ENCODE measurements at places on chromosomes 12 and 14. TPM values are rescaled to one million over a fixed set of nuclear protein-coding genes. Genes with fewer than 3 reads are reported as not detected.

GRCh38 chr12:92107094-92107493, 38.6 kb downstream of the BTG1 start:
- H3K36me3 ChIP-seq: no peaks in the 10 kb centered on the region
- no peaks in the 10 kb centered on the region for H3K4me1 ChIP-seq
- H3K27me3 ChIP-seq: no peaks in the 10 kb centered on the region
- H3K4me3 ChIP-seq: no peak overlapping the region
- no peak for DNase-seq

DNA sequence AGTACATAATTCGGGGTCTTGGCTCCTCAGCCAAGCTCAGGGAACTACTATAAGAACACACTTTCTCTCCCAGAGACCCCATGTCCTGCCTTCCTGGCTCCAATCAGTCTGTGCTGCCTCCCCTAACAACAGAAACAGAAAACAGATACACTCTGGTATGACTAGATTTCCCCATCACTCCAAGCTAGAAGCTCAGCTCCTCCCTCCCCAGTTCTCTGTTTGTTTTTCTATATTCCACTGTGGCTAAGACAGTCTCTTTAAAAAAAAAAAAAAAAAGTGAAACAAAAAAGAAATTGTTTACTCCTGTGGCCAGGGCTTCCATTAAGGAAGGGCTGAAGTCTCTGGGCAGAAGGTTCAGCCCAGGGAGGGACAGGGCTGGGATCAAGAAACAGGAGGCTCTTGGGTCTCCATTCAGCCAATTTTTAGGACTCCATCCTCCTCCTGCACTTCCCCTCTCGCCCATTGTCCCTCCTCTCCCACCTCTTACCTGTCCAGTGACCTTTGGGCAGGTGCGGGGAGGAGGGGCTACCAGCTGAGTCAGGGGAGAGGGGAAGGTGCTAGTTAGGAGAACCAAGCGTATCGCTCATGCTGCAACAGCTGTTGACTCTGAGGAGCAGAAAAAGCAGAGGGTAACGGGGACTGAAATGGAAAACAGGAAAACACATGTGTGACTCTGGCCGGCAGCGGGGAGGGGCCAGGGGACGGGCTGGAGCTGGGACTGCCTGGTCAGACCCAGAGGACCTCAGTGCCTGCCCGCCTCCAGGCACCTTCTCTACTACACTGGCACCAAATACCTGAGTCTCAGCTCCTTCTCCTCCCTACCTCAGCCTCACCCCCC, 4.1 kb upstream of the SLC7A7 start:
- peak; percentile 71 for DNase-seq
- no peaks in the 10 kb centered on the region for H3K27me3 ChIP-seq
- H3K36me3 ChIP-seq: no peaks in the 10 kb centered on the region

Gene KLRF1
- 1.5 TPM for polyA plus RNA-seq

DNA sequence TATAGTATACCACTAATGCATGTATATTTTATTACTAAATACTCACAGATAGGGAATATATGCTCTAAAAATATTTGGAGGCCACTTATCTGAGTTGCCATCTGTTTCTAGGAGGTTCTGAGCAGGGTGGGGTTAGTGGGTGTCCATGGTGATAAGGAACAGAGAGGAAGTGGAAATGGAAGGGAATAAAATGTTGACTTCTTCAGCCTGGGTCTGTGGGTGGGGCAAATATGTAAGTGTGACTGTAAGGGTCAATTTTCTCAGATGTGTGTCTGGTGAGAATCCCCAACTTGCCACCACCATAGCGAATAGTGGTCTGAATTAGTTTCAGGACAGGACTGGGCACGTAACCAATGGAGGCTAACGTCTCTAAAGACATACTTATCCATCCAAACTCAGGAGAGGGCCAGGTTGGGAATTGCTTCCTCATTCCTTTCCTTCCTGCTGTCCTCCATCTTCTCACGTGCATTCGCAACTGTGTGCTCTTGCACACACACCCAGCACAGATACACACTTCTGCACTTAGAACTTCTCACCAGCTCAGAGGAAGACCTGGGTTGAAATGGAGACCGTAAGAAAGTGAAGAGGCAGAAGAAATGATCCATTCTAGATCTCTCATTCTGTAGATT, 54.2 kb upstream of the GZMB start:
- no peaks in the 10 kb centered on the region for H3K36me3 ChIP-seq
- peaks cover 7% of the 10 kb centered on the region for H3K27me3 ChIP-seq
- no peak overlapping the region for H3K4me3 ChIP-seq
- no peak for DNase-seq
- no peaks in the 10 kb centered on the region for H3K4me1 ChIP-seq

GRCh38 chr12:63319386-63319785, 168.4 kb upstream of the AVPR1A start:
- no peaks in the 10 kb centered on the region for H3K4me1 ChIP-seq
- no peaks in the 10 kb centered on the region for H3K27me3 ChIP-seq
- no peak overlapping the region for H3K27ac ChIP-seq
- H3K4me3 ChIP-seq: no peak overlapping the region
- no peak for DNase-seq

DNA sequence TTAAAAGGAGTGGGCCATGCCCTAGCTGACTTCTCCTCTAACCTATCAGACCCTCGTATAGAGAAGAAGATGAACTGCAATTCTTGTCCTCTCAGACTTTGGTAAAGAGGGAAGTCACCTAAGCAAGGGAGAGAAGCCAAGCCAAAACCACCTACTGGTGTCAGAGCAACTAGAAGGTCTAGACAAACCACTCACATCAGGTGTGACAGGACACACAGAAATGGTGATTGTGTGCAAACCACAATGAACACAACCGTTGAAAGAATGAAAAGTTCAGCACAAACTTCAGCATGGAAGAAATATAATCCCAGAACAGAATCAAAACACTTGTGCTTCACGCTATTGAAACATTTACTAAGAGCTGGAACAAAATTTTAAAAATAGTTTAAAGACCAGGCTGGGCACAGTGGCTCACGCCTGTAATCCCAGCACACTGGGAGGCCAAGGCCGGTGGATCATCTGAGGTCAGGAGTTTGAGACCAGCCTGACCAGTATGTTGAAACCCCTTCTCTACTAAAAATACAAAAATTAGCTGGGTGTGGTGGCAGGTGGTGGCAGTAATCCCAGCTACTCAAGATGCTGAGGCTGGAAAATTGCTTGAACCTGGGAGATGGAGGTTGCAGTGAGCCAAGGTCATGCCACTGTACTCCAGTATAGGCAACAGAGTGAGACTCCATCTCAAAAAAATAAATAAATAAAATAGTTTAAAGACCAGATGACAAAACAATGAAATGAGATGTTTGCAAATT, 56.2 kb upstream of the NTF3 start:
- DNase-seq: no peak
- peaks cover 6% of the 10 kb centered on the region for H3K4me1 ChIP-seq

DNA sequence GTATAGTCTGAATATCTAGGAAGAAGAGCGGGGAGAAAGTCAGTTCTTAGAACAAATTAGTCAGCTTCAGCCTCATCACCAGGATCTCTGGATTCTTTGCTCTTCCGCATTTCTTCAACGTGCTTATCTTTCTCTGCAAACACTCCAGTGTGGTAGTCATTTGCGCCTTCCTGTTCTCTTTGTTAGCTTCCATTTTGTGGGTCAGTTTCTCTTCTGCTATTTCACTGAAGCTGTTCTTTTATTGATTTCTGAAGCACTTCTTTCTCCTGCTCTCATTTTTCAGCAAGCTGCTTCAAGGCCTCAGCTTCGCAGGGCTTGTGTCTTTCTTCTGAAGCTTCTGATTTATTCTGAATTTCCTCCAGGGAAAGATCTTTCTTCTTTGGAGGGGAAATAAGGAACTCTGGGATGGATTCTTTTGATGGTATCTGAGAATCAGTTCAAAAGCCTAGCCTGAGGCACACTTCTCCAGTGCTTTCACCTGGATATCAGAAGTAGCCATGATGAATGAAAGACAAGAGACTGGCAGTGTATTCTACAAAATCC, 13.5 kb downstream of the AMN1 start:
- peak; percentile 62 for DNase-seq
- H3K4me1 ChIP-seq: no peaks in the 10 kb centered on the region
- H3K27me3 ChIP-seq: no peaks in the 10 kb centered on the region
- peaks cover 2% of the 10 kb centered on the region for H3K36me3 ChIP-seq
- H3K4me3 ChIP-seq: no peak overlapping the region

Gene CD4
- 17.4 TPM for polyA plus RNA-seq

- H3K36me3 ChIP-seq: no peaks in the 10 kb centered on the region
- no peak overlapping the region for H3K27ac ChIP-seq
- no peaks in the 10 kb centered on the region for H3K27me3 ChIP-seq
Measured at GRCh38 chr12:18224745-18225144, 36.6 kb upstream of the PIK3C2G start.

DNA sequence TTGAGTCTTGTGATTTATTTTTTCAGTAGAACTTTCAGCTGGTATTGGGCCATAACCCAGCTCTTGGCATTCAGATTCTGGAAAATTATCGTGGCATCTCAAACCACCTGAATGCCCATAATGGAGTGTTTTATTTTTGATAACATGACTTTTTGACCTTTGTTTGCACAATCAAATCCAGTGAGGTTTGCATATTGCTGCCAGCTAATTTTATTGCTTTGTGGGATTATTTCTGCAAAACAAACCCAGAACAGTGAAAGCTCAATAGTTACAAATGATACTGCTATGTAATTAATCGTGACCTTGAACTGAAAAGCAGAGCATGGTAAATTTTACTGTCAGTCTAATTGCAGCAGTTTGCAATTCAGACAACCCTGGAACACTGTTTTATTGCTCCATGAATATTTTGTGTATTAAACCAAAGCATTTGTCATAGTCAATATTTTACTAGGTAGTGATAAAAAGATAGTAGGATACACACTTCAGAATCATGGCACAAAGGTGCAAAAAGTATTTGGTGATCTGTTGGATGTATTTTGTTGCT, 255.2 kb upstream of the NAV3 start:
- H3K27ac ChIP-seq: no peak overlapping the region
- peaks cover 9% of the 10 kb centered on the region for H3K4me1 ChIP-seq
- H3K36me3 ChIP-seq: no peaks in the 10 kb centered on the region
- DNase-seq: no peak

DNA sequence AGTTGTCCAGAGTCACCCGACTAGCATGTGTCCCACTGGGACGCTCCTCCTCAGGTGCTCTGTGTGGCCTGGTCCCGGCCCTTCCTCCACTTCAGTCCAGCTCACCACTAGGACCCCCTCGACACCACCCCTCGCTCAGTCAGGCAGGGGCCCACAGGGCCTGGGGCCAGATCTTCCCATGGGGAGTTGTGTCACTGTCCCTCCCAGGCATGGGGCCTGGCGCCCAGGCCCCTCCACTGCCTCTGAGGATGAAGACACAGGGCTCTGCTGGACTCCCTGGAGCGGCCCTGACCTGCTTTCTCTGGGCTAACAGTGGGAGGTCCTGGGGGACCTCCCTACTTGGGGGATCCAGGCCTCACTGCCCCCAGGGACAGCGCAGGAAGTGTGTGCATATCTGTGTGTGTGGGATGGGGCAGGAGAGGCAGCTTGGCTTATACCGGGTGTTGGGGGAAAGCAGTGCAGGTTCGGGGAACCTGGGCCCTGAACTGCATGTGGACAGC, 43.8 kb downstream of the KRT80 start:
- no peak for DNase-seq
- peak overlapping the region; percentile 53 for H3K27ac ChIP-seq
- peaks cover 45% of the 10 kb centered on the region for H3K4me1 ChIP-seq
- no peak overlapping the region for H3K4me3 ChIP-seq
- no peaks in the 10 kb centered on the region for H3K36me3 ChIP-seq

Gene SRRM4
- 1.6 TPM for polyA plus RNA-seq

Gene FRS2
- polyA plus RNA-seq: 30.9 TPM

Gene PLEK2
- 39.6 TPM for polyA plus RNA-seq

Gene HNRNPC
- 668 TPM for polyA plus RNA-seq

DNA sequence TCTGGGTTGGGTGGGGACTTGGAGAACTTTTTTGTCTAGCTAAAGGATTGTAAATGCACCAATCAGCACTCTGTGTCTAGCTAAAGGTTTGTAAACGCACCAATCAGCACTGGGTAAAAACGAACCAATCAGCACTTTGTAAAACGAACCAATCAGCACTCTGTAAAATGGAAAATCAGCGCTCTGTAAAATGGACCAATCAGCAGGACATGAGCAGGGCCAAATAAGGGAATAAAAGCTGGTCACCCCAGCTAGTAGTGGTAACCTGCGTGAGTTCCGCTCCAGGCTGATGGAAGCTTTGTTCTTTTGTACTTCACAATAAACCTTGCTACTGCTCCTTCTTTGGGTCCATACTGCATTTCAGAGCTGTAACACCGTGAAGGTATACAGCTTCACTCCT, 1.7 kb upstream of the ACOT2 start:
- H3K36me3 ChIP-seq: no peaks in the 10 kb centered on the region
- H3K27me3 ChIP-seq: no peaks in the 10 kb centered on the region
- H3K4me3 ChIP-seq: no peak overlapping the region
- no peak for DNase-seq

GRCh38 chr12:13000616-13000924, 505 bp upstream of the HEBP1 start:
- H3K4me3 ChIP-seq: peak overlapping the region; percentile 70
- no peaks in the 10 kb centered on the region for H3K36me3 ChIP-seq
- peaks cover 17% of the 10 kb centered on the region for H3K4me1 ChIP-seq
- H3K27me3 ChIP-seq: no peaks in the 10 kb centered on the region

Gene HOMEZ
- polyA plus RNA-seq: 15.7 TPM

Gene CCDC88C
- polyA plus RNA-seq: 28.0 TPM

Gene MYH6
- 0.03 TPM for polyA plus RNA-seq

DNA sequence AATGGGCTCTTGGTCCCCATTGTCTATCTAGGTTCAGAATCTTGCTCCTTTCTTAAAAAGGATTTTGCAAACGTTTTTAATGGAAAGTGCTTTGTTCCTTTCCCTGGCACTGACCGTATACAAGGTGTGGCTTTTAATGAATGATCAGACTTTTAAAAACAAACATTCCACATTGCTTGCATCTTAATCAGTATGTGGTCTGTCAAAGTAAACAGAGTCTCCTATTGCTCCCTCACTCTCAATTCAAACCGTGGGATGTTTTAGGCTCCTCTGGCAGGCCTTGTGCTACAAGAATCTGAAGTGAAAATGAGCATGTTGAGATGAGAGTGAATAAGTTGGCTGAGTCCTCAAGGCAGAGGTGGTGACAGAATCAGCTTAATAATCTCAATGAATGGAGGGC, 107.0 kb downstream of the VRK1 start:
- DNase-seq: no peak
- H3K4me1 ChIP-seq: no peaks in the 10 kb centered on the region
- H3K36me3 ChIP-seq: no peaks in the 10 kb centered on the region
- no peak overlapping the region for H3K27ac ChIP-seq
- H3K4me3 ChIP-seq: no peak overlapping the region

Gene SIX4
- 0.40 TPM for polyA plus RNA-seq

Gene TPPP2
- polyA plus RNA-seq: 0.16 TPM

Measured in large intestine (tissue), 12 donors.